ENCODE measurements at places on chromosomes 5 and 9.

DNA sequence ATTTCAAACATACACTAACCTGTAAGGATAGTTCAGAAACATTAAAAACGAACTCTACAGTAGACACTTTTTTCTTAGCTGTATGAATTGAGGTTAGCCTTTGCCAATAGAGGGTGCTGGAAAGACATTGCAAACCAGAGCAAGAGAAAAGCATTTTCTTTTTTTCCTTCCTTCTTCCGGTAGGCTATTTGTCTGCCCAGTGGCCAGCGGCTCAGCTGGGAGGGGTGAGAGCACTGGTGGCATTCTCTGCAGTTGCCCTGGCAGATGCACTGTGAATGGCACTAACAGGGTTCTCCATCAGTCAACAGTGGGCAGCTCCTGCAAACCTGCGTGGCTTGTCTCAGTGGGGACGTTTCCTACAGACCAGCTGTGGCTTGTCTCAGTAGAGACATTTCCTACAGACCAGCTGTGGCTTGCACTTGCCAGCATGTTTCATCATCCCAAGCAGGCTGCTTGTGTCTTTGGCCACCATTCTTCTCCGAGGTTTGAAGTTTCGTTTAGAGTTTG, 984.5 kb upstream of the CDH18 start:
- peak; percentile 31 for DNase-seq

GRCh38 chr5:30401479-30402058, 791.9 kb upstream of the CDH6 start:
- DNase-seq = no peak

DNA sequence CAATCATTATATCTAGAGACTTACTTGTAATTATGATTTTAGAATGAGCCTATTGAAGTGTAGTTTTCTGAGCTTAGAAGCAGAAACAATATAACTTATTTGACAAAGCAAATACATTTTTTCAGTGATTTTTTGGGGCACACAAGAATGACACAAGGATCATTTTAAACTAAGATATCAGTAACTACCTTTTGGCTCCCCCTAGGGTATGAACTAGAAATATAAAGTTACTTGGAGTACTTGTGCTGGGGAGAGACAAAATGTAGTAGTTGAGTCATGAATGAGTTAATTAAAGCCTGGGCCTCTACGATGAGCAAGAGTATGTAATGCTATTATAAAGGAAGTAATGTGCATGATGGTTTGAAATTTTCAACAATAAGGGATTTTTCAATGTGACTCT, 1244.1 kb upstream of the ACO1 start:
- no peak for DNase-seq

- no peak for DNase-seq
These were observed 4.0 kb downstream of the LCN2 start for GRCh38 chr9:128153060-128153946.

- DNase-seq = no peak
These were observed 1095.7 kb upstream of the DMAC1 start for GRCh38 chr9:8895106-8895860.

GRCh38 chr5:1926071-1926440, 43.3 kb upstream of the IRX4 start:
- no peak for DNase-seq

GRCh38 chr9:128321879-128322403, 306 bp downstream of the TRUB2 start:
- no peak for DNase-seq

DNA sequence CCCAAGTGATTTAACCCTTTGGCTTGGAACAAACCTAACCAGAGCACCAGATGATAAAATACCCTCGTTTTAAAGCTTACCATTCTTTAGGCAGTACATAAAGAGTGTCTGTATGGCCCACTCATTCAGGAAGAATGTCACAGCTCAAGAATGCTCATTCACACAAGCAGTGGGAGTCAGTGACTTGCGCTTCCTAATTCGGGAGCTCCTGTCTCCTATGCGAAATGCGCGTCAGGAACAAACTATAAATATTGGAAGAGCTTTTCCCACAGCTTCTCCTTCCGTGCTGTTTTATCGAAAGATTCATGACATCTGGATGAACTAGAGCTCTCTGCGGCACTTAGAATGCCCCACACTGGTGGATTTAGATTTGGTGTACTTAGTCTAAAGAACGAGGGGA, 66.6 kb downstream of the NTRK2 start:
- no peak for DNase-seq

- DNase-seq = no peak
These were observed 19.9 kb downstream of the GPX3 start for GRCh38 chr5:151040211-151040747.

GRCh38 chr9:89781838-89782540, 177.2 kb downstream of the GADD45G start:
- DNase-seq = no peak

GRCh38 chr9:93674580-93675335, 98.4 kb downstream of the PHF2 start:
- peak; percentile 8 for DNase-seq

GRCh38 chr9:85702726-85703289, 38.9 kb downstream of the AGTPBP1 start:
- DNase-seq = no peak

GRCh38 chr5:138685193-138685745, 68.0 kb upstream of the CTNNA1 start:
- DNase-seq = no peak

DNA sequence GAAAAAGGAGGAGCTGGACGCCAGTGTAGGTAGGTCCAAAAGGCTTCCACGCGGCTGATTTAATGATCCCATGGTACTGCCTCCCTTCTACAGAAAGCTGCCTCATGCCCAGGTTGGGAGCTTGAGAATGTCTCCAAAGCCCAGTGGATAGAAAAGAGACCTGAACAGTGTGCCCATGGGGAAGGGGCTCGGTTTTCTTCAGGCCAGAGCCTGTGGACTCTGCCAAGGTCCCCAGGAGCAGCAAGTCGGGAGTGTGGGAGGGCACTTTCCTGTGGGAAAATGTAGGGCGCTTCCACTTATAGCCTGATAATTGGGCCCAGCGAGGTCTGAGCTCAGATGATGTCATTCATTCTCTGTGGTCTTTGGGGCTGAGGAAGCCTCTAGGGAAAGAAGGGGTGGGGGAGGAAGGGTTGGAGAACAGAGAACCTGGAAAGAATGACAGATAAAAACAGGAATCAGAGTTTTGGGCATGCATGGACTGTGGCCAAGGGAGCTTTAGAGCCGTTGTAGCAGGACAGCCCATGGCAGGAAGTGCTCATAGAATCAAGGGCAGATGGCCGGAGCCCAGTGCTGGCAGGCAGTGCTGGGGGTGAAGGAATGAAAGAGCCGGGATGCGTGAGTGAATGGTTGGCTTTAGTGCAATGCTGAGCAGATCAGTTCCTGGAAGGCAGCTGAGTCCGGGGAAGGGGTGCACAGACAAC, 42.5 kb upstream of the SH3PXD2B start:
- DNase-seq = no peak

DNA sequence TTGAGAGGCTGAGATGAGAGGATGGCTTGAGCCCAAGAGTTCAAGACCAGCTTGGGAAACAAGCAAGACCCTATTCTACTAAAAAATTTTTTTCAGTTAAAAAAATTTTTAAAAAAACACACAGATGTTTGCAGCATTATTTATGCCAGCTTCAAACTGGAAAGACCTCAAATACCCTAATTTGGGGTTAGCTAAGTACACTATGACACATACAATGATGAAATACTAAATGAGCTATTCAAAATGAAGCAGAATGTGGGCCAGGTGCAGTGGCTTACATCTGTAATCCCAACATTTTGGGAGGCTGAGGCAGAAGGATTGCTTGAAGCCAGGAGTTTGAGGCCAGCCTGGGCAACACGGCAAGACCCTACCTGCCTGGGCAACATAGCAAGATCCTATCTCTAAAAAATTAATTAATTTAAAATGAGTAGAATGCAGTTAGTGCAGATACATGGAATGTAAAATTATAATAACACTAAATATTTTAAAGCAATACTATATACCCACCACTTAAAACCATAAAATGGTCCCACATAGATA, 44.9 kb downstream of the LHFPL2 start:
- DNase-seq = no peak

DNA sequence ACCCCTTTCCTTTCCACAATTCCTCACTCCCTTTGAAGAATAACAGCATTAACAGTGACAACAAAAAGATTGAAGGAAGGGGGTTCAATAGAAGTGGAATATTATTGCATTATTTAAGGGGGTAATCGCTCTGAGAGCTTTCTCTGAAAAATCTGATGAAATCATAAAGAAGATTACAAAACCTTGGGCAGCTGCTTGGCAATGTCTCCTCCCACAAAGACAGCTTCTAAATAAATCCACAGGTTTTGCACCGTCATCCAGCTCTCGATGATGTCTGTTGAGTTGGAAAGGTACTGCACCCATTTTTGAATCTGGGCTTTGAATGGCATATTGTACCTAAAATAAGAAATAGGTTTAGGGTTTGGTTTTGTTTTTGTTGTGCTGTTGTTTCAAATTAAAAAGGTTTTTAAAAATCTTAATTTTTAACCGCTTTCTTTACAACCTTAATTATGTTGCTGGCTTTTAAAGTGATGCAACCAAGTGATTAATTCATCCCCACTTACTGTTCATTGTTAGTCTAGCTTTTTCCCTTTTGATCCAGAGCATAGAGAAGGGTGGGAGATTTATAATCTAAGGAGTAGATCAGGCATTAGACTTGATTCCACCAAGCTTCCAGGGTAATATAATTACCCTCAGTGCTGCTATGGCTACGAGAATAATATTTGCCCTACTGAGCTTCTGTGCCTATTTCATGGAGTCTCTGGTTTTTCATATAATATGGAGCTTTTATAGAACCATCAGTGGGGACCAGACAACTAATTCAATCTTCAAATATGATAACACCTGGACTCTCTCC, 85.0 kb downstream of the DNAH5 start:
- DNase-seq = no peak

DNA sequence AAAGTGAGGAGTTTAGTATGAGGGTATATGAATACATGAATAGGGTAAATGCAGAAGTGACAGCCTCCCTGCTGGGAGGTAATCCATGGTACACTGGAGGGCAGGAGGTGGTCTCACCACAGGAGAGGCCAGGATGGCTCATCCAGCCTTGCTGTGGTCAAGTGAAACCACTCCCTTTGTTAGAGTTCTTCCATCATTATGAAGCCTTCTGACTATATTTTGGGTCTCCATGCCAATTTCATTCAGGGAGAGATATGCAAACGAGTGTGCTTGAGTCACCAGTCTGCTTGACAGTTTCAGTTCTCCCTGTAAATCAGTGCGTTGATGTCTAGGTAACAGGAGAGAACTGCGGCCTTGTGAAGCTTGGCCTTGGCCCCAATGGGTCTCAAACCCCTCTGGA, 16.4 kb downstream of the PPP3R2 start:
- no peak for DNase-seq

- no peak for DNase-seq
These were observed 24.8 kb upstream of the OTP start for GRCh38 chr5:77663090-77663863.

GRCh38 chr5:169788168-169788567, 151.1 kb downstream of the DOCK2 start:
- DNase-seq = no peak

DNA sequence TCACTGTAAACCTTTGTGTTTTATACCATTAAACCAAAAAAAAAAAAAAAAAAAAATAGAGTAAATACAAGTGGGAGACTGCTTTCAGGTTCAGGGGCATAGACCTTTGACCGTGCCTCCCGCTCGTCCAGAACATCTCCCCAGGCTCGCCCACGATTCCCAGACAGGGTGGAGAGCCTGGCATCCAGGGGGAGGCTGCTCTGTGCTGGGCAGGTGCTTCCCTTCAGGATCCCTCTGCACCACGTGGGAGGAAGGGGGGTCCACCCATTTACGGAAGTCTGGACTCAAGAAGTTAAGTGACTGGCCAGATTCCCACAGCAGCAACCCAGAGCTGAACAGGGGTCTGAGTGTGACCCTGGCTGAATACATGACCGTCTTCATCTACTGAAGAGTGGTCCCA, 125.4 kb upstream of the LMX1B start:
- DNase-seq = no peak

DNA sequence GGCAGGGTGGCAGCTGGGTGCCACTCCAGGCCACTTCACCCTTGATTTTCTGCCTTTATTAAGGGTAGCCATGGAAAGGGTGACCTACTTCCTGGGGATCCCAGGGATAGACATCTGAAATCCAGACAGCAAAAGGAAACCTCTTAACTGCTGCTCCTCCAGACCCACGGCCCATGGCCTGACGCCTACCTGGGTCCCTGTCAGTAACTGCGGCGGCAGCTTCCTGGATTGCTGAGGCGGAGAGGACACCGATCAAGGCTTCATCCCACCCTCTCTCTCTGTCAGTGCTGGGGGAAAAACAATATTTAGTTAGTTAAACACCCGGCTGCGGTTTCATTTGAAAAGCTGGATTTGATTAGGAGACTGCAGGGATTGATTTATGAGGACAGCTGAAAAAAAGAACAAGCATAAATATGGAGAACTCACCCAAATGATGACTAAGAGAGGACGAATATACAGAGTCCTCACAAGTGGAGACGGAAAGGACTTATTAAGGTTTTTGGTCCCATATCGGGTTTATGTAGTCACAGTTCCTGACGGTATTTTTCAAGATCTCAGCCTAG, 158.7 kb upstream of the KLF4 start:
- no peak for DNase-seq

- DNase-seq = no peak
These were observed 469.0 kb upstream of the MEF2C start for GRCh38 chr5:89351975-89352374.

DNA sequence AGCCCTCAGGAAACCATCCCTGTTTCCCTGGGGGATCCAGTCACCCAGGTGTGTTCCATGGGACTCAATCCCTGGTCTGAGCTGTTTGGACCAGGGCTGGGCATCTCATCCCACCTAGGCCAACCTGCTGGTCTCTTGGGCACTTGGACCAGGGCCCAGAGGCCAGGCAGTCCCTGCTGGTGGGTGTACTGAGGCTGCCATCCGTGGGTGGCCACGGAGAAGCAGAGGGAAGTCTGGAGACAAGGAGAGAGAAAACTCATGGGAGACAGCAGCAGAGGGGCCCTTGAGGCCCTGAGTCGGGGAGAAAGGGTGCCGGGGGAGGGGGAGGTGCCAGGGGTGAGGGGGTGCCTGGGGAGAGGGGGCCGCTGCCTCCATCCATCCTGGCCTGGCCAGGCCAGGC, 247.8 kb downstream of the PBX3 start:
- no peak for DNase-seq

DNA sequence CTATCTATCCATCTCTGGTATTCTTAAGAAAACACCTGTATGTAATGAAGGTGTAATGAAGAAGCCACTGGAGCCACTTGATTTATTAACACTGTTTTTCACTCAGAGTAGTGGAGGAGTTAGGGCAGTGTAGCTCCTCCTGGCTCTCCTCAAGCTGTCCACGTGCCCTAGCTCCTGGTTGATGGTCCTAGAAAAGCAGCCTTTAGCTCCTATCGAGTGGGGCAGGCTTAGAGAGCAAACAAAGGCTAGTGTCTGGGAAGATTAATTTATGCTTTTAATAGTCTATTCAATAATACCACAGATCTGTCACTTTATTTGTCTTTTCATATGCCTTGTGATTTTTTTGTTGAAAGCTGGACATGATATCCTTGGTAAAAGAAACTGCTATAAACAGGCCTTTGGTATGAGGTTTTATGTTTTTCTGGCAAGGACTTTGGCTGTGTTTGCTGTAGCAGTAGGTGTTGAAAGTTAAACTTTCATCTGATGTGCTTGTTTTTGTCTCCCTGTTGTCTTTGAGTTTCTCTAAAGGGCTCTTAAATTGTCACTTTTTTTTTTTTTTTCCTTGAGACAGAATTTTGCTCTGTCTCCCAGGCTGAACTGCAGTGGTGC, 141.1 kb downstream of the GCNT1 start:
- no peak for DNase-seq

- peak; percentile 25 for DNase-seq
These were observed 529 bp upstream of the NRARP start for GRCh38 chr9:137302449-137303150.
